SJSA1 (cell line): ENCODE measurements at places on chromosomes 12 and 14.

DNA sequence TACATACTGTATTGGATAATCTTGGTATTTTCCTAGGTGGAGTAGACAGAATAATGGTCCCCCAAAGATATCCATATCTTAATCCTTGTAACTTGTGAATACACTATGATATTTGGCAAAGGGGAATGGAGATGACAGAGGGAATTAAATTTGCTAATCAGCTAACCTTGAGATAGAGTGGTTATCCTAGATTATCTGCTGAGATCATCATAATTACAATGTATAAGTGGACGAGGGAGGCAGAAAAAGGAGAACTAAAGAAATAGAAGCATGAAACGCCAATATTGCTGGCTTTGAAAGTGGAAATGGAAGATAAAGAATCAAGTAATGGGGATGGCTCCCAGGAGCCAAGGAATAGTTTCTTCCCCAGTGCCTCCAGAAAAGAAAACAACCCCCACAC, 398.7 kb downstream of the NOVA1 start:
- DNase-seq = no peak

DNA sequence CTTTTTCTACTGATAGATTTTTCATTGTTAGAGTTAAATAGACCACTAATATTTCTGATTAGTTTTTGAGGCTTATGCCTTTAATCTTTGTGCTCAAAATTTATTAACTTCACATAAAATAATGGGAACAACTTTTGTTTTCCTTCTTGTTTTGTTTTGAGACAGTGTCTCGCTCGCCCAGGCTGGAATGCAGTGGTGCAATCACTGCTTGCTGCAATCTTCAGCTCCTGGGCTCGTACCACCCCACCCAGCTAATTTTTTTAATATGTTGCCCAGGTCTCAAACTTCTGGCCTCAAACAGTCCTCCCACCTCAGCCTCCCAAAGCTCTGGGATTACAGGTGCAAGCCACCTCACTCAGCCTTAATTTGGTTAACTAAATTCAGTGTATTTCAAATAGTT, 16.8 kb downstream of the SCFD1 start:
- DNase-seq = no peak

- DNase-seq = no peak
These were observed 125.2 kb downstream of the SLC25A47 start for GRCh38 chr14:100448376-100448775.

DNA sequence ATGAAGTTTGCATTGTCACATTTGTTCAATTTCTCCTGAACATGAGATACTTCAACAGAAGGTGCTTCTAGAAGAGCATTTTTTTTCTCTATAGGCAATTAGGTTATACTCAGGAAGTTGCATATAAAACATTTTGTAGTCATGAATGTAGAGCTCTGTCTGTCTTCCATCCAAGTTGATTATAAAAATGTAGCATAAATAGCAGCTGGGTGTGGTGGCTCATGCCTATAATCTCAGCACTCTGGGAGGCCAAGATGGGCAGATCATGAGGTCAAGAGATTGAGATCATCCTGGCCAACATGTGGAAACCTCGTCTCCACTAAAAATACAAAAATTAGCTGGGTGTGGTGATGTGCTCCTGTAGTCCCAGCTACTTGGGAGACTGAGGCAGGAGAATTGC, 39.5 kb upstream of the STXBP6 start:
- DNase-seq = no peak

GRCh38 chr12:101733166-101733565, 6.1 kb downstream of the SYCP3 start:
- no peak for DNase-seq

- DNase-seq = no peak
These were observed 211.6 kb upstream of the SFSWAP start for GRCh38 chr12:131499160-131499863.

- no peak for DNase-seq
These were observed 47.6 kb upstream of the PIWIL1 start for GRCh38 chr12:130290114-130290513.

GRCh38 chr14:72625689-72626088, 268.2 kb downstream of the DPF3 start:
- no peak for DNase-seq

GRCh38 chr12:5248230-5248629, 183.7 kb upstream of the NTF3 start:
- DNase-seq = no peak

DNA sequence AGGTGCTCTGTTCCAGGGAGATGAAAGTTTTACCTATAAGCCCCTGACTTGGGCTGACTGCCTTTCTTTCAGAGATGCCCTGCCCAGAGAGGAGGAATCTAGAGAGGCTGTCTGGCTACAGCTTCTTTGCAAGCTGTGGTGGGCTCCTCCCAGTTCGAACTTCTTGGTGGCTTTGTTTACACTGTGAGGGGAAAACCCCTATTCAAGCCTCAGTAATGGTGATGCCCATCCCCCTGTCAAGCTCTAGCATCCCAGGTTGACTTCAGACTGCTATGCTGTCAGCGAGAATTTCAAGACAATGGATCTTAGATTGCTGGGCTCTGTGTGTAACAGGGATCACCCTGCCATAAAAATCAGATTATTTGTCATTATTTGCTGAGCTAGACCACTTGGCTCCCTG, 377.6 kb downstream of the FLRT2 start:
- no peak for DNase-seq

- DNase-seq = no peak
These were observed 117.2 kb upstream of the ATP2B1 start for GRCh38 chr12:89825591-89826449.
